Breast epithelium (tissue), 4 donors: ENCODE measurements at places on chromosomes 6 and 20.
A peak's percentile ranks its signal among the peaks of the same experiment; 100 is the strongest.

- H3K36me3 ChIP-seq: no peaks in the 10 kb centered on the region
- H3K27ac ChIP-seq: no peak overlapping the region
- no peaks in the 10 kb centered on the region for H3K4me1 ChIP-seq
- no peak overlapping the region for H3K4me3 ChIP-seq
- H3K27me3 ChIP-seq: no peaks in the 10 kb centered on the region
Observed at GRCh38 chr6:132819405-132820161, 5.2 kb downstream of the RPS12 start.

GRCh38 chr6:2790588-2791449 is 25.6 kb downstream of the WRNIP1 start:
- no peaks in the 10 kb centered on the region for H3K36me3 ChIP-seq
- H3K4me3 ChIP-seq: no peak overlapping the region
- peak overlapping the region; percentile 8 for H3K27ac ChIP-seq
- no peaks in the 10 kb centered on the region for H3K27me3 ChIP-seq
- no peaks in the 10 kb centered on the region for H3K4me1 ChIP-seq
- no peak for DNase-seq

GRCh38 chr6:127288705-127289104 is 22.0 kb downstream of the RNF146 start:
- no peaks in the 10 kb centered on the region for H3K36me3 ChIP-seq
- no peak for DNase-seq
- H3K4me1 ChIP-seq: no peaks in the 10 kb centered on the region

DNA sequence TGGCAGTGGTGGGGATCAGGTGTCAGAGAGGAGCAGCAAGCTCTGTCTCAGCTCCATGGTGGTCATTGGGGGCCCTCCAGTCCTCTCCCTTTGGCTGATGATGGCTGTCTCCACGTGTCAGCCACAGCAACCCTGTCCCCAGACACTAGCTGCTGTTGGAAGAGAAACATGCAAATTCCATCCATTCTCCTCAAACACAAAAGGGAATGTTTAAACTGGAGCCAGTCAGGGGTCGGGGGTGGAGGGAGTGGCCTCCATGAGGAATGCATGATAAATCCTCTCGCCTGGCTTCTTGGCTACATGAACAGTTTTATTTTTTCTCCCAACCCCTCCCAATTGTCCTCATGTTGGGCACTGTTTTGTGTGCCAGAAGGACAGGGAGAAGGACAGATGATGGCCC is 86.4 kb downstream of the EDN3 start:
- H3K36me3 ChIP-seq: no peaks in the 10 kb centered on the region
- no peaks in the 10 kb centered on the region for H3K4me1 ChIP-seq
- no peak for DNase-seq
- H3K27ac ChIP-seq: no peak overlapping the region
- no peak overlapping the region for H3K4me3 ChIP-seq

DNA sequence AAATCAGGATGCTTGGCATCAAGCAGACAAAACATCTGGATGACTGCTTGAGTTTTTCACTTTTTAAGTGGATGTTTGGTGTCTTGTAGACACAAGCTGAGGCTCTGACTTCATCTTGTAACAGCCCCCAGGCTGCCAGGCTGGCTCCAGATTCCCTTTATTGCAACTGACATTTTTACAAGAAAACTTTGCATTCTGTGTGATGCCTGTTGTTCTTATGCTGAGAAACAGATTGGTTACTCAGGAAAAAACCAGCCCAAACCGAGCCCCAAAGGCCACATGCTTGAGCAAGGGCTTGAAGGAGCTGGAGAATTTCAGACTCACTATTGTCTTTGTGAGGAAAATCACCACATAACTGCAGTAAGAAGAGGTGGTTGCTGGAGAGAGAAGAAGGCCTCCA is 98.4 kb upstream of the PREP start:
- no peak for DNase-seq
- H3K4me1 ChIP-seq: no peaks in the 10 kb centered on the region
- H3K36me3 ChIP-seq: no peaks in the 10 kb centered on the region
- H3K4me3 ChIP-seq: no peak overlapping the region

- H3K4me3 ChIP-seq: no peak overlapping the region
- peaks cover 5% of the 10 kb centered on the region for H3K36me3 ChIP-seq
- no peaks in the 10 kb centered on the region for H3K4me1 ChIP-seq
Observed at GRCh38 chr6:134984821-134985220, 34.9 kb upstream of the ALDH8A1 start.

DNA sequence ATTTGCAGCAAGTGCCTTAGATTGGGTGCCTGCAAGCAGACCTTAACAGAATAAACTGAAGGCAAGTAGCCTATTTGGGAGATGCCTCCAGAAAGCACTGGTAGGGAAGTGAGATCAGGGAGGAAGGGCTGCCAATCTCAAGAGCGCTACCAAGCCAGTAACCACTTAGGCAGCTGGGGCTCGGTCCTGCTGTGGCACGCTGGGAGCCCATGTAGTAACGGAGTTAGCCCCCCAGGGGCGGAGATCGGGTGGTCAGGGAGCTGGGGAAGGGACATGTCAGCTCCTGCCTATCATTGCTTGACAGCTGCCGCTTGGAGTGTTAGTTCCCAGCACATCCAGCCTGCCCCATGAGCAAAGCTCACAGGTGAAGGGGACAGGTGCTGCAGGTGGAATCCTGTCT is 127.0 kb downstream of the CEBPB start:
- no peaks in the 10 kb centered on the region for H3K36me3 ChIP-seq
- H3K4me1 ChIP-seq: peaks cover 10% of the 10 kb centered on the region

GRCh38 chr6:4518506-4518905 is 257.7 kb upstream of the CDYL start:
- H3K4me3 ChIP-seq: no peak overlapping the region
- H3K27ac ChIP-seq: no peak overlapping the region
- no peaks in the 10 kb centered on the region for H3K27me3 ChIP-seq
- H3K36me3 ChIP-seq: no peaks in the 10 kb centered on the region
- H3K4me1 ChIP-seq: no peaks in the 10 kb centered on the region

- H3K4me3 ChIP-seq: no peak overlapping the region
- H3K36me3 ChIP-seq: peaks cover 4% of the 10 kb centered on the region
- H3K27ac ChIP-seq: no peak overlapping the region
- peaks cover 12% of the 10 kb centered on the region for H3K4me1 ChIP-seq
- no peaks in the 10 kb centered on the region for H3K27me3 ChIP-seq
- no peak for DNase-seq
Observed at GRCh38 chr6:122459240-122459639, 12.4 kb downstream of the SERINC1 start.

DNA sequence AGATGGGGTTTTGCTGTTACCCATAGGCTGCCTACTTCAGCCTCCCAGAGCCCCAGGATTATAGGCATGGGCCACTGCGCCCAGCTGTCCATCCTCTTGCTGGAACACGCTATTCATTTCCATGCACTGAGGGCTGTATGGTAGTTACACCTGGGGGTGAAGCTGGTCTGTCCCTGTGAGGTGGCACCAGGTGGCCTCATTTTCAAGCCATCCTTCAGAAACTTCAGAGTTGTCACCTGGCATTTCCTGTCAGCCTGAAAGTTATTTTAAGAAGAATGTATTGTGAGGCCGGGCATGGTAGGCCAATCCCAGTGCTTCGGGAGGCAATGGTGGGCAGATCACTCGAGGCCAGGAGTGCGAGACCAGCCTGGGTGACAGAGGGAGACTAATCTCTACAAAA is 147.6 kb downstream of the DTNBP1 start:
- no peak overlapping the region for H3K4me3 ChIP-seq
- H3K36me3 ChIP-seq: peaks cover 8% of the 10 kb centered on the region
- H3K4me1 ChIP-seq: no peaks in the 10 kb centered on the region
- DNase-seq: no peak

GRCh38 chr20:58130156-58130555 is 98.3 kb downstream of the ANKRD60 start:
- no peaks in the 10 kb centered on the region for H3K36me3 ChIP-seq
- H3K27ac ChIP-seq: no peak overlapping the region
- H3K4me3 ChIP-seq: no peak overlapping the region
- H3K27me3 ChIP-seq: no peaks in the 10 kb centered on the region
- peaks cover 6% of the 10 kb centered on the region for H3K4me1 ChIP-seq
- DNase-seq: no peak

- no peaks in the 10 kb centered on the region for H3K4me1 ChIP-seq
- H3K36me3 ChIP-seq: no peaks in the 10 kb centered on the region
- H3K4me3 ChIP-seq: peak overlapping the region; percentile 28
- DNase-seq: peak; percentile 46
Observed at GRCh38 chr6:168132531-168133167, 53.6 kb upstream of the FRMD1 start.

DNA sequence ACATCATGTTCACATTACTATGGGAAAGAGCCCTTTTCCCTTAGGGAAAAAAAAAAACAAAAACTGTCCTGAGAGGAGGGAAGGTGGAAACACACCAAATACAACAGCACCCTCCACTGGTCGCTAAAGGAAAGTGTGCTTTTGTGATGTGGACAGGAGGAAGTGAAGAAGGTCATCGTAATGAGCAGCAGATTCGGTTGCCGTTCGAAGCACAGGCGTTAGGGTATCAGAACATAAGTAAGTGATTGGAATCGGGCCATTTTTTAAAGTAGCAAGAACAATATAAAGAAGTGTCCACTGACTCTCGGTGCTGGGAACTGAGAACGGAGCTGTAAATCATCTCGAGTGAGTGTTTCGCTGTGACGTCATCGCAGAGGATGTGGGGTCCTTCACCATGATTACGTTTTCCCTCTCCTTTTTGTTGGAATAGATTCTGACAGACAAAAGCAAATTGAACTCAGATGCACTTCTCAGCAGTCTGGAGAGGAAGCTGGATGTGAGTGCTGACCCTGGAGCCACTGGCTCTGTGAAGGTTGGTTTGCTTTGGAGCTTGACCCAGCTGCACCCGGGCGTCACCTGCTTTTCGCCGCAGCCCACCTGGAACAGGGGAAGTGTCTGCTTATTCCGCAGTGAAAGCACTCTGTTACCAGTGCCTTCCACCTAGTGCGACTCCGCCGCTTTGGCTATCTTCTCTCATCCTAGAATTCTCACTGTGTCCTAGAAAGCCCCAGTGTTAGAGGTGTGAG is 203.6 kb upstream of the GMDS start:
- H3K27ac ChIP-seq: peak overlapping the region; percentile 38
- H3K4me3 ChIP-seq: peak overlapping the region; percentile 24
- H3K4me1 ChIP-seq: no peaks in the 10 kb centered on the region
- DNase-seq: no peak
- H3K36me3 ChIP-seq: no peaks in the 10 kb centered on the region

- no peak for DNase-seq
- H3K4me3 ChIP-seq: peak overlapping the region; percentile 72
- H3K27me3 ChIP-seq: no peaks in the 10 kb centered on the region
- no peaks in the 10 kb centered on the region for H3K4me1 ChIP-seq
- peak overlapping the region; percentile 99 for H3K27ac ChIP-seq
Observed at GRCh38 chr6:28897369-28897745, 26.4 kb downstream of the TRIM27 start.

DNA sequence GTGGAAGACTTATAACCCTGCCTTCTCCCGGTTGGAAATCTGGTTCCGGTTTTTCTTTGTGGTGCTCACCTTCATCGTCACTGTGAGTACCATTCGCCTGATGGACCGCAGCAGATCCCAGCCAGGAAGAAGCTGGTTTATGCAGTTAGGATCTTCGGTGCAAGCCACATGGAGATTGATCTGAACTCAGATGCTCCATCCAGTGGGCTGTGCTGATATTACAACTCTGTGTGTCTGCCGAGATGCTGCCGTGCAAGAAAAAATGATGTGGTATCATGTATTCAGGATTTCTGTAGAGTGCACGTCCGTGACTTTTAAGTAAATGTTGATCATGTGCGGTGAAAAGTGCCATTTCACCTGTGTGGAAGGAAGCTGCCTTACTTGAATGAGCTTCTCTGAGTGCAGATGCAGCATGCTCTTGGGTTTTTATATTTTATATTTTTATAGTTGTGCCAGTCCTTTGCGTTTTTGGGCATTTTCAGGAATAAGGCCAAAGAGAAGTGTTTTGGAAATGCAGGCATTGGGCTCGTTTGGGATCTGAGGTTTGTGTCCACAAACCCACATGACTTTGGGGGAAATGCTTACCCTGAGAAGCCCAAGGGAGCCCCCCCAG is 39.2 kb downstream of the DYNLT1 start:
- H3K27ac ChIP-seq: no peak overlapping the region
- peak; percentile 47 for DNase-seq
- H3K27me3 ChIP-seq: no peaks in the 10 kb centered on the region
- no peak overlapping the region for H3K4me3 ChIP-seq
- no peaks in the 10 kb centered on the region for H3K4me1 ChIP-seq

GRCh38 chr6:18471232-18471964 is 84.2 kb downstream of the RNF144B start:
- no peak overlapping the region for H3K27ac ChIP-seq
- H3K36me3 ChIP-seq: no peaks in the 10 kb centered on the region
- H3K4me1 ChIP-seq: no peaks in the 10 kb centered on the region
- no peaks in the 10 kb centered on the region for H3K27me3 ChIP-seq

- no peak for DNase-seq
- no peak overlapping the region for H3K27ac ChIP-seq
- H3K4me1 ChIP-seq: no peaks in the 10 kb centered on the region
- H3K36me3 ChIP-seq: no peaks in the 10 kb centered on the region
Observed at GRCh38 chr6:80338201-80338836, 231.8 kb downstream of the BCKDHB start.

GRCh38 chr6:73041051-73041450 is 184.2 kb downstream of the KHDC1L start:
- DNase-seq: no peak
- no peaks in the 10 kb centered on the region for H3K27me3 ChIP-seq
- H3K27ac ChIP-seq: no peak overlapping the region
- no peak overlapping the region for H3K4me3 ChIP-seq
- H3K36me3 ChIP-seq: no peaks in the 10 kb centered on the region
- no peaks in the 10 kb centered on the region for H3K4me1 ChIP-seq

GRCh38 chr20:37741055-37741454 is 47.2 kb downstream of the CTNNBL1 start:
- H3K27ac ChIP-seq: no peak overlapping the region
- no peaks in the 10 kb centered on the region for H3K36me3 ChIP-seq
- no peak overlapping the region for H3K4me3 ChIP-seq
- H3K27me3 ChIP-seq: no peaks in the 10 kb centered on the region
- no peaks in the 10 kb centered on the region for H3K4me1 ChIP-seq

DNA sequence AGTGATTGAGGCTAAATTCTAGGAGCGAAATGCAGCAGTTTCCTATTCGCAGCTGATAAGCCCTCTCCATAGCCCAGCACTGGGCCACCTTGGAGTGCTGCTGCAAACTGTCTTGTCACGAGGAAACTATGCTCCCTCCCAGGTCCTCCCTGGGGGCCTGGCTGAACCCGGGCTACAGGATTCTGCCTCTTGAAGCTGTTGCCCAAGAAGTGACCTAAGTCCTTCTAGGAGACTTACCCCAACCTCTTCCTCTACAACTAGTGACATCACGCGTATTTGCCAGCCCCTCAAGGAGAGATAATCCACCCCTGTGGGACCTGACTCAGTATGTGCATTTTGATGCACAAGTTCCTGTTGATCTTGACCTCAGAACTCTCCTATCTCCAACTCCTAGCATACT is 26.5 kb upstream of the ZFAND3 start:
- no peaks in the 10 kb centered on the region for H3K36me3 ChIP-seq
- H3K4me1 ChIP-seq: no peaks in the 10 kb centered on the region
- H3K27ac ChIP-seq: no peak overlapping the region
- no peak overlapping the region for H3K4me3 ChIP-seq
- no peak for DNase-seq

DNA sequence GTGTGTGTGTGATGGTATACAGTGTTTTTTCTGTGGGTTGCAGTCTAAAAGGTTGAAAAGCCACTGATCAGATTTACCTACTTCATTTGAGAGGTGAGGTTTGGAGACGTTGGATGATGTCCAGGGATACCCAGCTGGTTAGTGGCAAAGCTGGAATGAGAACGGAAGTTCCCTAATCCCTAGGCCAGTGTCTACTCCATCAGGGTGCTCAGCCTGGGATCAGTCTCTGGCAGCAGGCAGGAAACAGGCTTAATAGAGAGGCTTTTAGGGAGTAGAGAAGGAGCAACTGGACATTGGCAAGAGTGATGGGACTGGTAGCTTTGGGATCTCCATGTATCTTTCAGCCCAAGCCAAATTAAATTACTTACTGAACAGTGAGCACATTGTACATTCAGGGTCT is 80.7 kb downstream of the C6orf52 start:
- H3K36me3 ChIP-seq: no peaks in the 10 kb centered on the region
- H3K4me3 ChIP-seq: no peak overlapping the region
- no peaks in the 10 kb centered on the region for H3K27me3 ChIP-seq
- DNase-seq: no peak
